DMS53 (cell line): ENCODE measurements at places on chromosomes 5 and 9.
A peak's percentile ranks its signal among the peaks of the same experiment; 100 is the strongest.

- no peak for DNase-seq
Measured at GRCh38 chr5:100800562-100800961, 102.5 kb downstream of the ST8SIA4 start.

GRCh38 chr5:54848581-54848980 is 136.8 kb downstream of the ESM1 start:
- DNase-seq = no peak

DNA sequence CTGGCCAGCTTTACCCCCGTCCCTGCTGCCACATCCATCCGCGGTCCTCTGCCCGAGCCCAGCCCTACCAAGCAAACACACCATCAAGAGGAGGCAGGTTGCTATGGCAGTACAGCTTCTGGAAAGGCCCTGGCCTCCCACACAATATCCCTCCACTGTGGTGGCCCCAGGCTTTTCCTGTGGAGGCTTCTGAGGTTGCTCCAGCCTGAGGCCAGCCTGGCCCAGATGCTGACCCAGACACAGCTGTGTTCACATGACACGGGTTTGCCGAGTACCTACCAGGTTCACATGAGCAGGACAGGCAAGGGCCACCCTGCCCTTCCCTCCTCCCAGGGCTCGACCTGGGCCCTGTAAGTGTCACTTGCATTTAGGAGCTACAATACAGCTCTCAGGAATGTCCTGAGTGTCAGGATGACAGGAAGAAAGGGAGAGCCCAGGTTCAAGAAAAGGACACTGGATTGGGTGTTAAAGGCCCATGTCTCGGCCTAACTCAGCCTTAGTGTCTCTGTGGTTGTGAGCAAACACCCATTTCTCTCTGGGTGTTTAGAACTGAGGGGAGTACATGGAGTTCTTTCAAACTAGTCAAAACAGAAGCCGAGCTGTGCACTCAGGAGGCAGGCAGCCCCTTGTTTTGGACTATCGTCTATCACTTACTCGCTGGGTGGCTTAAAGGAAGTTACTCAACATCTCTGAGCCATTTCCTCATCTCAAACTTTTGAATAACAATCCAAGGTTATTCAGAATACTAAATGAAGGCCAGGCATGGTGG is 40.2 kb downstream of the NAIF1 start:
- DNase-seq = peak; percentile 50

DNA sequence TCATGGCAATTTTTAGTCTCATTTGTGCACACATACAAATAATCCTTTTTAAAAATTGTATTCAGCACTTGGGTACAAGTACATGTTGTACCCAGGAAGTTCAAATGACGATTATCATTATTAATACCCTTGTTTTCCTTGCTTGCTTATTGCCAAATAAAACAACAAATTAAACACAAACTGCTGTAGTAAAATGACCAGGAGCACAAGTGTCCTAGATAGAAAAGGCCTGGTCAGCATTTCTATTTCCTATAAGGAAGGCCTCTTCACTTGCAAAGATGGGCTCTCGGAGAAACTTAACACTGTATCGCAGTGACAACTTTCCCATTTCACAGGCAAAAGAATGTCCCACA is 34.7 kb upstream of the PLPP1 start:
- DNase-seq = no peak

DNA sequence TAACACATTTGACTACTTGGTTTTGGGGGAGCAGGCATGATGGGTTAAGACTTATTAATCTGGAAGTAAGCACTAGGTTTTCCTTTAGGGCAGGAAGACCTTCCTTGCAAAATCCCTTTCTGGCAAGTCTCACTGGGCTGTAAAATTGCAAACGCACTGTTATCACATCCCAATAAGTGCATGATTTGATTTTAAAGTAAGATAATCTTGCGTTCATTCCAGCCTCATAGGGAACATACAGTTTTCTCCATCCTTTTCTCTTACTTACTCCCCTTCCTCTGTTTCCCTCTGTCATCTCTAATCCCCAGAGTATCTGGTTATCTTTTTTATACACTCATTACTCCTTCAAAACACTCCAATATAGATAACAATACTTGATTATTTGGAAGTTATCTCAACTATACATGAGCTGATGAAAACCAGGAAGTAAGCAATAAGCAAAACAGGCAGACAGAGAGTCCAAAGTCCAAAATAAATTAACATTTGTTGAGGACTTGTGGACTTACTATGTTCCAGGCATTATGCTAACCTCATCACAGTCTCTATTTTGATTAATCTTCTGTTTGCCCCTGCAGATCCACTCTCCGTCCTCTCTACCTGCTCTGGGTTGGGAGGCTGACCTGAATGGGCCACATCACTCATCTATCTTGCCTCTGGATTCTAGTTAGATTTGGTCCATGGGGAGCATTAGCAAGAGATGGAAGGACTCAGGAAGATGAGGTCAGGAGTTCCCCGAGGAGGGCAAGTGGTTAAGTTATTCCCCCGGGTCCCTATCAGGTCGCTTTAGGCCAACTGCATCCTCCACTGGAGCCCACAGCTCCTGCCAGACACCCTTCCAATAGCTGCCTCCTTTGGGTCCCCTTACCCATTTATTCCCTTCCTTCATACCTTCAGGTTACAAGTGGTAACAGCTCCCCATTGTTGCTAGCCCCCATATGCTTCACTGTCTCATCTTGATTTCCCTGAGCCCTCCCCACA is 60.2 kb downstream of the SLC22A5 start:
- peak; percentile 58 for DNase-seq

GRCh38 chr5:168327451-168327850 is 36.0 kb downstream of the WWC1 start:
- DNase-seq = peak; percentile 38

DNA sequence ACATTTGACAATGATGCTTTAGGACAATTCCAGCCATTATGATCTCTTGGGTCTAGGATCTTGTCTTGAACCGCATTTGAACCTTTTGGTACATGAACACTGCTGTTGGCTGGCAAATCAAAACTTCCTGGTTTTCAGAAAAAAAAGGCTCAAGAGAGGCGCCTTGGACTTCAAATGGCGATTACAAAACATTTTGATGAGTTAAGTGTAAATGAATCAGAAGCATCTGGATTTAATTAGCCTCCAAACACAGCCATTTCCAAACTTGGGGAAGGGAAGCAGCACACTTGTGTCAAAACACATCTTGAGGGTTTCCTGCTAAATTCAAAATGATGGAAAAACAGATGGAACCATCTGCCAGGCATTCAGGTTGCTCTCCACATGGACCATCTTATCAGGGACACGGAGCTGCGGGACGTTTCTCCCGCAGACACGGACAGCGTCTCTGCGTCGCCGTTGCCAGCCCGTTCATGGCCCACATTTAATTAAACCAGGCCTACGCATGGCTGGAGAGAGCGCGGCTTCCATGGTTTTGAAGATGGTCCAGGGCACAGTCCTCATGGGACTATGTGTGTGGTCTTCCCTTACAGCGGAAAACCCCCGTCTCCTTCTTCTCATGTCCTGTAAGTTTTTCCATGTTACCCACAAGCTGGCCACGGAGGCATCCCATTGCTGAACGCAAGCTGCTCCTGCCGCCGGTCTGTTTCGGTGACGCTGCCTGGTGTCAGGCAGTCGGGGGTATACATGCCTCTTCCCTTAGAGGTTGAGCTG is 55.8 kb upstream of the PTCH1 start:
- no peak for DNase-seq

DNA sequence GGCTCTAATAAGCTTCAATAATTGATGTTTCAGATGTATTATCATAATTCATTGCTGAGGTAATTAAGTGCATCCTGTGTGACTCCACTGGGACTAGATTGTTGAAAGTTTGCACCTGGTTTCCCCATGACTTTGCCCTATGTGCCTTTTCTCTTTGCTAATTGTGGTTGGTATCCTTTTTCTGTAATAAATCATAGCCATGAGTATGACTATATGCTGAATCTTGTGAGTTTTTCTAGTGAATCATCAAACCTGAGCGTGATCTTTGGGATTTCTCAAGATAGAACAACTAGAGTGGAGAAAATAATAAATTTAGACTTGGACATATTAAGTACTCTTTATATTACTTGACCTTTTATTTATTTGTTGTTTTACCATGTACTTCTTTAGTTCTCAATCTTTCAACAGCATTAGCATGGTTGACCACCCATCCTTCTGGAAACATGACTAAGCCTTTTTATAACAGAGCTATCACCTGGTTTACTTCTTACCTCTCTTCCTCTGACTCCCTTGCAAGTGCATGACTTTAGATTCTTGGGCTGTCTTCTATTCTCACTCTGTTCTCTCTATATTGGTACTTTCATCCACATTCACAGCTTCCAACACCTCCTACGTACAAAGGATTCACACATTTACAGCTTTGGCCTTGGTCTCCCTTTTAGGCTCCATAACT is 239.6 kb upstream of the TAS2R1 start:
- no peak for DNase-seq

DNA sequence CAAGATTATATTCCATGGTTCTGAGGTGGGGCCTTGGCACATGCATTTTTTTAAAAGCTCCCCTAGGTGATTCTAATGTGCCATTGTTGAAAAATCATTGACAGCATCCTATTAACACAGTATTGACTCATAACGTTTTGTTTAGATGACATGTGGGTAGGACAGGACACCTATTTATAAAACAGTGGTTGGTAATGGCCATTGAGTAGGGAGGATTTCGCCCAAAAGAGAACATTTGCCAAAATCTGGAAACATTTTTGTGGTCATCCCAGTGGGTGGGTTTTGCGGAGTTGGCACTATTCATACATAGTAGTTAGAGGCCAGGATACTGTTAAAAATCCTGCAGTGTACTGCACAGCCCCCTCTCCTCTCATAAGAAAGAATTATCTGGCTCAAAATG is 6.4 kb upstream of the CHD1 start:
- DNase-seq = no peak

DNA sequence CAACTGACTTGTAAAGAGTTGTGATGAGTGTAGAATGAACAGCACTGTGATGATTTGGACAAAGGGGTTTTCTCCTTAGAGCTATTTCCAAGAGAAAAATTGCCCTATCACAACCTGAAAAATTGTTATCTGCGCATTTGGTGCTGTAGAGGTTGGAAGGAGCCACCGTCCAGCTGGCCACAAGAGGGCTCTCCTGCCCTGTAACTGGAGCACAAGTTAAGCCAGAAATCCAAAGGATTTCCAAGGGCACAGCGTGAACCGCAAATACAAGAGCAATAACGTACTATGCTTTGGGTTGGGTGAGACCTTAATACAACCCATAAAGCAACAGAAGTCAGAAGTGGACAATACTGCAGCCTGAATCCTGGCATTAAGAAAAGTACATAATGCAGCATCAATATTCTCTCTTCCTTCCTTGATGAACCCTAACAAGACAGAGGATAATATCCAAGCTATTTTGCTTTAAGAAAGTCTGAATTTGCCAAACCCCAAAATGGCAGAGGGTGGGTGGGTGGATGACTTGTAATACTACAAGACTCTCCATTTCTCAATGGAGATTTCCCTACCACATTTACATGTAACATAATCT is 56.8 kb upstream of the SMIM32 start:
- DNase-seq = peak; percentile 86

- DNase-seq = peak; percentile 88
Measured at GRCh38 chr9:128191406-128192046, at the start of gene CIZ1. CIZ1 (minus strand) TSS chr9:128191572; CDS start chr9:128190857, 715 bp downstream.

- no peak for DNase-seq
Measured at GRCh38 chr5:44384816-44385215, 4.4 kb downstream of the FGF10 start.

DNA sequence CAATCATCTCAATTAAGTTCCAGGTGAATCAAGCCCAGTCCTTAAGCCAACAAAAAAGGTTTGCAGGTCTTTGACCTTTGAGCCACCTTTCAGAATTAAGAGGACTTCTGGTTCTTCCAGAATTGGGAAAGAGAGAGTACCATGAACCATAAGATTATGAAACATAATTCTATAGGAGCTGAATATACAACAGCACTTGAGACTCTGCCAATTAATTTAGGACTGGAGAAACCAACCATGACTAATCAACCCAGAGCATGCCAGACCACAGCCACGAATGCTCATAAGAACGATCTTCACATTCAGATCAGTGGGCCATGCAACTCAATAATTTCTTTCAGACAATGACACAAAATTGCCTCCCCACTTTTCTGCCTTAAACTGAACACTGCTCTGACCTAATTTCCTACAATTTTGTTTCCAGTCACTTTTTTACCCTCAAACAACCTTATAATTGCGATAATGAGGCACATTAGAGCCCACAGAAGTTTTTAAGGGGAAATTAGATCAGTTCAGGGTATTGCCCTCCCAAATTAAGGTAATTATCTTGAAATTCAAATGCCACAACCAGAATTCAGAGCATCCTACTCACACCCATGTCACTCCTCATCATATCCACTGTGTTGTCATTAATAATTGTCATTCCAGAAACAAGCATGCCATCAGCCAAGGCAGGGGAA is 213.4 kb downstream of the ATPSCKMT start:
- DNase-seq = no peak

GRCh38 chr5:27821681-27822080 is 783.3 kb upstream of the CDH9 start:
- DNase-seq = no peak

DNA sequence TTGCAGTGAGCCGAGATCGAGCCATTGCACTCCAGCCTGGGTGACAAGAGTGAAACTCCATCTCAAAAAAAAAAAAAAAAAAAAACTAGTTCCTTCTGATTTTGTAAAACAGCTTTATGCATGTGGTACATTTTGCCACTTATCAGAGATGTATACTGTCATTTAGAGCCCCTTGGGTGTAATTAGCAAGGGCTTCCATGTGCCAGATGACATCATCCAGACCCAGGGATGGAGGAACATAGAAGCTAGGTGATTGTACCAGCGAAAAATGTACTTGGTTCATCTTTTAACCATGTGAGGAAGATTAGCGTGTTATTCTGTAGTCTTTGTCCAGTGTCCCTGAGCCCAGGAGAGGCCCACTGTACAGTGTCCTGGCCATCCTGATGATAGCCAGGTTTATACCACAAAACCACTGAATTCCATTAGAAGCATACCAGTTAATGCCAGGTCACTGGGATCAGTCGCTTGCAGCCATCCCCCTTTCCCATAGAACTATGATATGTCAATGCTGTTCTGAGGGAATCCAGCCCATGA is 239.3 kb upstream of the SGCD start:
- DNase-seq = no peak

DNA sequence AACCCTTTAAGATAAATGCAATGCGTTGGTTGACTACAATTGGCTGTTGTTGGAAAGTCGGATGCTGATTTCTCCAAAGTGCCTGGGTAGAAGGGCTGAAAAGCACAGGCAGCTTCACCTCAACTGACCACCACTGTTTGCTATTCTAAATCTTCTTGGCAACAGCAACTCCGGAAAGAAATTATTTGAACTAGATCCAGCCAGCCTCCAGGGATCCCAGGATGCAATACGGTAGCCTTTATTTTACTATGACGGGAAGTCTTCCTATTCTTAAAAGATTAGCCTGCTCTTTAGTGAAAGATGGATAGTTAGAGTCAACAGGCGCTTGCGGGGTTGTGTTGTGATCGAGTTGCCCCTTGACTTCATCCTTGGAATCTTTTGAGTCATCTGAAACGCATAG is 78.6 kb upstream of the KLF9 start:
- DNase-seq = no peak

DNA sequence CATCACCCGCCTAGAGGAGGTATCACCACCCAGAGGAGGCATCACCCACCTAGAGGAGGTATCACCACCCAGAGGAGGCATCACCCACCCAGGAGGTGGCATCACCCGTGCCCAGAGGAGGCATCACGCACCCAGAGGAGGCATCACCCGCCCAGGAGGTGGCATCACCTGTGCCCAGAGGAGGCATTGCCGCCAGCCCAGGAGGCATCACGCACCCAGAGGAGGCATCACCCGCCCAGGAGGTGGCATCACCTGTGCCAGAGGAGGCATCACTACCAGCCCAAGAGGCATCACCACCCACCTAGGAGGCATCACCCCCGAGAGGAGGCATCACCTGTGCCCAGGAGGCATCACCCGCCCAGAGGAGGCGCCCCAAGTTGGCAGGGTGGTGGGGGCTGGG is 2.6 kb downstream of the NOTCH1 start:
- DNase-seq = no peak
